ENCODE measurements at places on chromosomes 3 and 15.
A peak's percentile ranks its signal among the peaks of the same experiment; 100 is the strongest.

DNA sequence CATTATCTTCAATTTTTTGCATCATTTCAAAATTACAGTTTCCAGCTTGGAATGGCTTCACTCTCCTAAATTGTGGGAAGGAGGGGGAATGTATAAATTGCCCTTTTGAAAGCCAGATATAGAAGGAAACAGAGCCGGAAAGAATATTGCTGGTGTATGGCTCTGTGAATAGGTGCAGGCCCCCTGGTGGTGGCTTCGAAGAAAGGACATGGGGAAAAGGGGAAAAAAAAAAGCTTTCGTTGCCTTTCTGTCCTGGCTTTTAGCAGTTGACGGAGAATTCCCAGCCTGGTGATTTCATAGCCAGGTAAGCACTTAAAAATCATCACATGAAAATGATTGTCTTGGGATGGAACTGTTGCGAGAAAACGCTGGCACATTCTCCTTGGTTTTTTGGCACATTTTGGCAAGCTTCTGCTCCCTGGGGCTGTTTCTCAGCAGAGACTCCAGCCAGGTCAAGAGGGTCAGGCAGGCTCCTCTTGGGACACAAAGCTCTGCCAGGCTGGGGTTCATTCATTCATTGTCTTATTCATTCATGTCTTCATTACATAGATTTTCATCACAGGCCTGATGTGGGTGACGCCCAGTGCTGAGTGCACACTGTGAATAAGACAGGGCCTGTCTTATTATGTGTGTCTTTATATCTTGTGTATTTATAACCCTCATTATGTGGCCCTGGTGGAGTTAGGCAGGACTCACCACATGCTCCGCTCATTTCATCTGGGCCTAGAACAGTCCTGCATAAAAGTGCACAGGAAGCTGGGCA, 300.0 kb upstream of the TPM1 start:
- peak; percentile 94 for DNase-seq

DNA sequence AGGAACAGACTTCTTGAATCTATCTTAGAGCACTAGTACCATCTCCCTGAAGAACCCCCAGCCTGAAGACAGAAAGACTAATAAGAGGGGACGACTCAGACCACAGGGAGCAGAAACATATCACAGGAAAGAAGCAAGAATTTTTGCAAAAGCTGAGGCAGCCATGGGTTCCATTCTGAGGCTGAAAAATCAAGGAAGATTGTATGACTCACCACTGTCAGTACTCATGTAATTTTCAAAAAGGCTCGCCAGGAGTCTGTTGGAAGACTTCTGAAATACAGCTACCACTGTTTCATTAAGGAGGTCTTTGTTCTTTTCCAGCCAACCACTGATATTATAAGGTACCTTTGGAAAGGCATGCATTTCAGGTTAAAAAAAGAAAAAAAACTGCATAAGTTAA, 47.5 kb downstream of the MYH15 start:
- peak; percentile 57 for DNase-seq

DNA sequence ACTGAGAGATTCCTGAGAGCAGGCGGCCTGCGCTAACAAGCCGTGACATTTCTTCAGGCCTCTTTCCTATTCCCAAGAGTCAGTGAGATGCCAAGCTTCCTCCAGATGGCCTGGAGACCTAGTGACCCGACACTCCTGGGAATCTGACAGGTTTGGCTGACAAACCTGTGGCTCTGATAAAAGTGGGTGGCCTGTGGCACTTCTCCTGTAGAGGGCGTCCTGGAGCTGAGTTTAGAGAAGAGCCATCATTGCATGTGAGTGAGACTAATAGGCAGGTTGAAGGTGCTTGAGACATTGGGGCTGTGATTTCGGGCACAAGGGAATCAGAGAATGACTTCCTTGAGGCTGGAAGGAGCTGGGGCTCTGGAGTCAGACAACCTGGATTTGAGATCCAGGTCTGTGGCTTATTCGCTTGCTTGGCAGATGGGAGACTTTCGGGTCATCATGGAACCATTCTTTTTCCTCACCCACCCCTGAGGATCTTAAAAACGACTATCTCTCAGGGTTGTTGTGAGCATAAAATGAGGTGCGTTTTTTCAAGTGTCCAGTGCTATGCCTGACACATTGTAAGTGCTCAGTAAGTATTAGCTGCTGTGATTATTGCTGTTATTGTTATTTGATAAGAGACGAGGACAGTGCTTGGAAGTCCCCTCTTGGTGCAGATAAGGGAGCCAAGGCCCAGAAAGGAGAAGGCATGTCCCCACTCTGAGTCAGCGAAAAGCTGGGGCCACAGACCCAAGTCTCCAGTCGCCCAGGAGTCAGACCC, 77.2 kb downstream of the SCN10A start:
- DNase-seq: peak; percentile 57

- DNase-seq: peak; percentile 49
Observed at GRCh38 chr3:133408366-133408765, 8.5 kb downstream of the BFSP2 start.

DNA sequence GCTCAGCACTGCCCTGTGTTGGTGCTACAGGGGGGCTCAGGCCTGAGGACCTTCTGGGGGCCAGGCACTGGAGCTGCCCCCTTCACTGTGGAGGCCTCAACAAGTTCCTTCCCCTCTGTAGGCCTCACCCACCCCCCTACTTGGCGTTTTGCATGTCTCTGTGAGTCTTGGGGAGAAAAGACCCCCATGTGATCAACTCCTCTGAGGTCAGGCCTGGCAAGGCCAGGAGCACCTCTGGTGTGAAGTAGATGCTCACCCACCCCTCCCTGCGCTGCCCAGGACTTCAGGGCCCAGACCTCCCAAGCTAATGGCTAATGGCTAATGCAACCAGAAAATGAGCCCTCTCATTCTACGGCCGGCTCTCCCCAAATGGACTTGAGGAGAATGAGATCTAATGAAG, 34.2 kb upstream of the CHRNB4 start:
- no peak for DNase-seq

DNA sequence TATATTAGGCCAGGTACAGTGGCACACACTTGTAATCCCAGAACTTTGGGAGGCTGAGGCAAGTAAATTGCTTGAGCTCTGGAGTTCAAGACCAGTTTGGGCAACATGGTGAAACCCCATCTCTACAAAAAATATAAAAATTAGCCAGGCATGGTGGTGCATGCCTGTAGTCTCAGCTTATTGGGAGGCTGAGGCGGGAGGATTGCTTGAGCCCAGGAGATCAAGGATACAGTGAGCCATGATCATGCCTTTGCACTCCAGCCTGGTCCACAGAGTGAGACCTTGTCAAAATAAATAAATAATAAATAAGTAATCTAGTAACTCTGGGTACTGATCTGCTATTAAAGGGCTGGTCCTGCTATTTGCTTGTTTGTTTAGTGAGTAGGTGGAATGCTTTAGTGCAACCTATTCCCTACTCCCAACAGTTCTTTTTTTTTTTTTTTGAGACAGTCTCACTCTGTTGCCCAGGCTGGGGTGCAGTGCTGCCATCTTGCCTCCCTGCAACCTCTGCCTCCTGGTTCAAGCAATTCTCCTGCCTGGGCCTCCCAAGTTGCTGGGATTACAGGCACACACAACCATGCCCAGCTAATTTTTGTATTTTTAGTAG, 9.1 kb upstream of the INO80 start:
- no peak for DNase-seq

DNA sequence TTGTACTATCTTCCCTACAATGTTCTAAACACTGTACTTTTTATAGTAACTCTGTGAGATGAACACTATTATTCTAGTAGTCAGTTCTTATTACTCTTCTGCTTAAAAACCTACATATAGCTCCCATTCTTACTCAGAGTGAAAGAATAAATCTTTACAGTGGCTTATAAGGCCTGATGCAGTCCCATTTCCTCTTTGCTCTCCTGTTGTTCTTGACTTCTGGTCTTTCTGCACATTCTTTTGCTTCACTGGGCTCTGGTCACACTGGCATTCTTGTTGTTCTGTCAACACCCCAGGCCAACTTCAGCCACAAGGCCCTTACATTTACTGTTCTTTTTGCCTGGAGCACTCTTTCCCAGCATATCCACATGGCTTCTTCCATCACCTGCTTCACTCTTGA, 58.2 kb upstream of the TP63 start:
- peak; percentile 30 for DNase-seq
